Caco-2 (cell line): ENCODE measurements at places on chromosomes 6 and 20.

- DNase-seq, result no peak
Measured at GRCh38 chr6:84026721-84027164, 6.8 kb upstream of the MRAP2 start.

DNA sequence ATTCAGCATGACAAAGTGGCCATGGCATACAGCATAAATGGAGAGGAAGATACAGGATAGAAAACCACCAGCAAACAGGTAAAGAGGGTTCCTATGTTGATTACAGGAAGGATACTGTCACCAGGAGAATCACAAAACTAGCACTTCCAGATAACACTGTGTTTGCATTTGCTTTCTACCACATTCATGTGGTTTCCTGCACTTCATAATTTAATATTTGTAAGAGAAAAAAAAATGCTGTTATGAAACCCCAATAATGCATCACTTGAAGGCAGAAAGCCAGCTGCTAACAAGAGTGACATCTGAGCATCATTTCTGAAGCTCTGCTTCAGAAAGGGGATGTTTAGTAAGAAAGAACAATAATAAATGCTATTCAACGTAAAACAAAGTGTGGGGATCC, 106.6 kb downstream of the ATXN1 start:
- DNase-seq, result no peak

DNA sequence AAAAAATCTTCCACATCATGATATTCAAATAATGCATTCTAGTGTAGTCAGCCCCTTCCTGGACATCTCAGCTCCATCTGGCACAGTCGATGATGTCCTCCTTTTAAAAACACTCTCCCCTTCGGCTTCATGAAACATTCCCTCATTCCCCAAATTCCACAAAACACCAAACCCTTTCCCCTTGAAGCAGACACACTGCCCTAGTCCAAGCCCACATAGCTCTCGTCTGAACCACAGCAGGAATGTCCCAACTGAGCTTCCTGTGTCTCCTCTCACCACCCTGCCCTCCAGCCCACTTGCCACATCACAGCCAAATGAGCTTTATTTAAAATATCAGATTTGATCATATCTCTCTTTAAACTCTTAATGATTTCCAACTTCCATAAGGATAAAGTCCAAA, 106.4 kb upstream of the CARMIL1 start:
- DNase-seq, result no peak

DNA sequence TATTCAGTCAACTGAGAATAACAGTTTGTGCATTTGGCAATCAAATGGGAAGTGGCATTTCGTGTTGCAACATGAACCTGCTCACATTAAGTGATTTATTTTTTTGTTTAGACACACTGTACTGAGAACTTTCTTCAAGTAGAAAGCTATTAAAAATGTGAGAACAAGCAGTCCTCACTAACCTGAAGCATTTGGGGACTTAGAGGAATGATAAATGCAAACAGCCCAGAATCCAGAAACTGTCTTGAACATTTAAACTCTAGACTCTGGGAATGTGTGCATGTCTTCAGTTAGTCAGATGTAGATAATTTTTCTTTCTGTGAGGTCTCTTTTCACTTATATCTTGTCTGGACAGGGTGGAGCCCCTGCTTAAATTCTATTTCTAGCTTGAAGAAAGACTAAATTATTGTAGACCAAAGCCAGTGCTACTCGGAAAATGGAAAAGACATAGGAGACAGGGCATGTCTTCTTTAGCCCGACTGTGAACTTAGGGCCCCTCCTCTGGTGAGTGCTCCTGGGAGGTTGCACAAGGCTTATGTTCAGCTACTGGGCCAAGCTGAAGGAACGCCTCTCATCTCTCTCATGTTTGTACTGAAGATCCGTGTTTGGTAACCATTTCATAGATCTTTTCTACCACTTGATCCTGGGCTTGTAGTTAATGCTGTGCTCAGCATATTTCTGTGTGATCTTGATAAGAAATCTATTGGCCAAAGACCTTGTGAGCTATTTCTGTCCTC, 70.1 kb downstream of the SLX4IP start:
- no peak for DNase-seq

DNA sequence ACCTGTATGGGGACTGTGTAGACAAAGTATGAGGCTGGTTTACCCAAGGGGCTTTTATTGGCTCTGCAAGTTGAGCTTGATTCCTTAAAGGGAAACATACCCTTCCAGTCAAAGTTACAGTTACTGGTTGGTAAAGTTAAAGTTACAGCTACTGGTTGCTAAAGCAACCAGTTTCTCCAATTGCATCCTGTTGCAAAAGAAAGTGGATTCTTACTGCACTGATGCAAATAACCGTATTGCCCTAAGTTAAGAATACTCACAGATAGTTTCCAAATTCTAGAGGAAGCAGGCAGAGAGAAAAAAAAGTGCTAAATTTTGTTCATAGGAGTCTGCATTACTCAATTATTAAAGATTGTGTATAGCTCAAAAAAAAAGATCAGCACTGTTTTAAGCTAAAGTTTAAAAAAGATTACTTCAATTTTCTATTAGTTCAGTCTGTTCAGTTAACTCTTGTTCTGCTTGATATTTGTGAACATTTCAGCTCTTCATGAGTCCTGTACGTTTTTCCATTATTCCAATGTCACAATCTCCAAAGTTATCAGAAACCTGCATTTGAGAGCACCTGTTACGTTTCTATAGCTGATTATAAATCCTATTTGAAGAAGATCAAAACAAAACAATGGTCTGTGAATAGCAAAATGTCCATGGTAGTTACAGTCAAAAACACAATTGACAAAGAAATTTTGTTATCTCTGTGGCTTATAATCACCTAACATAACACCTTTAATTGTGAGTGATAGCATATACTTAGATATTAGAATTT, 8.6 kb upstream of the IL22RA2 start:
- DNase-seq, result no peak

DNA sequence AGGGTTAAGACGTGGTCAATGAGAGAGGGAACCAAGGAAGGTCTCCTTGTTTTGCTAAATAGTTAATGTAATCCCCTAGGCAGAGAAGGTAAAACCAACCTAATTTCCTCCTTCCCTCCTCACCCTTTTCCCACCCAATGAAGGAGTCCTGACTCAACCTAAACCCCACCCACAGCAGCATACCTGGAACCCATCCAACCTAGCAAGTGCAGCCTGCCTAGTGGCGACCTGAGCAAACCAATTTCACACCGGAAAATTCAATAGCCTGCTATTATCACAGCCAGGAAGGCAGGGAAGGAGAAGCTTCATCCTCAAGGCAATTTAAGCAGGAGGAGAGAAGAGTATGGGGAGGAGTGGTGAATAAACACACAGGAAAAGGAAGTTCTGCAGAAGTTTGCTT, 46.9 kb downstream of the OSTM1 start:
- DNase-seq, result no peak

DNA sequence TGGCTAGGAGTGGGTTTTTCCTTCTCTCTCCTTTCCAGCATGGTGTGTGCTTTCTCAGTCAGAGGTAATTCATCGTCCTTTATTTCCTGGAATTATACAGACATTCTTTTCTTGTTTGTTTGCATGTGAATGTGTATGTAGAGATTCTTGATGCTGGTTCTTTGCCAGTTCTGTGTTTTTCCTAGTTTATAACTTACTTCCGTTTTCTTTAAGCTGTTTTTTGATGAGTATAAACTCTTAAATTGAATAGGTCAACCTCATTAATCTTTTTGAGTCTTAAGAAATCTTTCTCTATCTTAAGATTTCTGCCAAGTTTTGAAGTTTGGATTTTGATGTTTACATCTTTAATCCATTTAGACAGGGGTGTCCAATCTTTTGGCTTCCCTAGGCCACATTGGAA, 38.7 kb downstream of the IGF2R start:
- no peak for DNase-seq

DNA sequence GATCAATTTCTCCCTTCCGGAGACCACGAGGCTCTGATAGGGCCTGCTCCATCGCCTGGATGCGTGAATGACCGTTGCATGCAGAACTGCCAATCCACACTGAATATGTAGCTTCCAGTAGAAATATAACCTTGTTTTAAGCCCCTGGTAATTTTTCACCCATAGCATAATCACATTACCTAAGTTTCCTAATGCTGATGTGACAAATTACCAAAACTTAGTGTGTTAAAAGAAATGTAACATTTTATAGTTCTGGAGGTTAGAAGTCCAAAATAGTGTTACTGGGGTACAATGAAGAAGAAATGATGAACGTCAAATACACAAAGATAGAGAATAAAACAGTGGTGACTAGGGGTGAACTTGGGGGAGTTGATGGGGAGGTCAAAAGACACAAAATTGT, 22.0 kb upstream of the SIRPD start:
- no peak for DNase-seq

- no peak for DNase-seq
Measured at GRCh38 chr6:54020334-54020733, 90.9 kb upstream of the MLIP start.

DNA sequence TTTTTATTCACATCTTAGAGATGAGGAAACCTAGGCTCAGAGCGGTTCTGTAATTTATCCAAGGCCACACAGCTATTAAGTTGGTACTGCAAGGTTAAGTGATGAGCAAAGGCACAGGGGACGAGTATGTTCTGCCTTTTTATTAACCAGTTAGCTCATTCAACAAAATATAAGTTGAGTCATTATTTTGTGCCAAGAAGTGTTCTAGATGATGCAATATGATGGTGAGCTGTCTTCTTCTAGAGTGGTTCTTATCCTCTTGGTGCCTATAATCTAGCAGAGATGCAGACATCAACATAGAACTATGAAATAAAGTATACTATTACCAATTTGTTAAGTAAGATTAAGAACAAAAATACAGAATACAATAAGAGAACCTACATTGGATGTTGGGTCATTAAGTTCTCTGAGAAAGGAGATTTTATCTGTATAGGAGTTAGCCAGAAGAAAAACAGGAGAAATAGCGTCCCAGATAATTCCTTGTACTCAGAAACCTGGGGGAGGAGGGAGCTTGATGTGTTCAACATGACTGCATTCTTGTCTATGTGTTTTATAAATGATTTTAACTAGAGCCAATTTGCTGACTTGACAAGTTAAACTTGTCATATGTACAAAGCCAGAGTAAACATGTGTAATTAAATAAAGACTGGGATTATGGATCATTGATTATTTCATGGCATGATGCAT, 122.3 kb downstream of the TBXT start:
- no peak for DNase-seq

- peak; percentile 58 for DNase-seq
Measured at GRCh38 chr6:22250486-22250885, 46.4 kb downstream of the PRL start.

GRCh38 chr6:170529839-170530469, 23.2 kb downstream of the PSMB1 start:
- peak; percentile 69 for DNase-seq

GRCh38 chr6:16635810-16636602, 125.3 kb downstream of the ATXN1 start:
- no peak for DNase-seq

GRCh38 chr20:32359633-32360332, 1.7 kb downstream of the ASXL1 start:
- no peak for DNase-seq

DNA sequence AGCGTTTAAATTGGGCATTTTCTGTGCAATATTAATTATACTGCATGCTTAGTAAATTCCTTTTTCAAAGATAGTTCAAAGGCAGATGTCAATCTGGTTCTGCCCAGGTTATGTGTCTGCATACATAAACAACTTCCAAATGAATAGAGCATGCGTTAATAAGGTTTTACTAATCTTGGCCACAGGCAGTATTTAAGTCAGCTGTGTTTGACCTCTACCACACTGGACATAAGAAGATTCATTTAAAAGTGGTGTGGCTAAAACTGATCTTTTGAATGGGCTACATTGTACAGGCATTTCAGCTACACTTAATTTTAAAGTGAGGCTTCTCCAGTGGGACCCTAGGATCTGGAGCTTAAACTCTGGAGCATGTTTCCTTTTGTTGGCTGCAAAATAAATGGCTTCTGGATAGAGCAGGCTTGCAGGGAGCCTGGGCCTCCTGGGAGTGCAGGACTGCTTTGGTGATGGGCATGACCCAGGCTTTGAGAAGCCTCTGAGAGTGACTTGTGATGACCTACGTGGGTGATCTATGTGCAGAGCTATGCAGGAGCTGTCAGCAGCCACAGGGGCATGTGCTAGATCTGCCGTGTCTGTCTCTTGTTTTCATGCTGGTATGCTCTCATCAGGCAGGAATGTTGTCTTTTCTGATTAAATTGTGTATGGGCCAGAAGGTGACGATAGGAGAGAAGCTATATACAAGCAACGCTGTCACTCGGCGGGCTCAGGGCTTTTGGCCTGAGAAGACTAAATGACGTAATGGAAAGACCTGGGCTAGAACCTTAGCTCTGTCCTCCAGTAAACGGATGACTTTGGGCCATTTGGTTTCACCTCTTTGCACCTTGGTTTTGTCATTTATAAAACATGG, 331.2 kb downstream of the QKI start:
- peak; percentile 69 for DNase-seq

- DNase-seq, result no peak
Measured at GRCh38 chr20:15411781-15412180, 1074.4 kb upstream of the FLRT3 start.

GRCh38 chr20:1626528-1627199, 6.9 kb upstream of the SIRPB1 start:
- DNase-seq, result no peak

GRCh38 chr20:44601236-44601671, 18.9 kb downstream of the PKIG start:
- no peak for DNase-seq

- no peak for DNase-seq
Measured at GRCh38 chr20:63898882-63899558, 4.1 kb downstream of the DNAJC5 start.

DNA sequence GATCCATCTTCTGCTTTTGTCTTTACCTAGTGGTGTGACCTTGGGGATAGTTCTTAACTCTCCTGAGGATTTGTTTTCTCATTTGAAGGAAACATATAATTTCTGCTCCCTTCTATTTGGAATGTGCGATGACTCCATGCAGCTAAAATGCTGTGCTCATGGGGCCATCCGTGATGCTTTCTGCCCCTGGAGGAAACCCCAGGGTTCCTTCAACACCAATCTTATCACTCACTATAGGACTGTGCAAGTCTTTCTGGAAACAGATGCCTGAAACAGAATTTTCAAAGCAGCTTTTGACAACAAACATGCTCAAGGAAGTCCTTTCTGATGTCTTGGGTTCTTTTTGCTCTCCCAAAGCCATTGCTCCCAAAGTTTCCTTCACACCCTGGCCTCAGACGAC, 128.8 kb upstream of the GGTLC1 start:
- no peak for DNase-seq

DNA sequence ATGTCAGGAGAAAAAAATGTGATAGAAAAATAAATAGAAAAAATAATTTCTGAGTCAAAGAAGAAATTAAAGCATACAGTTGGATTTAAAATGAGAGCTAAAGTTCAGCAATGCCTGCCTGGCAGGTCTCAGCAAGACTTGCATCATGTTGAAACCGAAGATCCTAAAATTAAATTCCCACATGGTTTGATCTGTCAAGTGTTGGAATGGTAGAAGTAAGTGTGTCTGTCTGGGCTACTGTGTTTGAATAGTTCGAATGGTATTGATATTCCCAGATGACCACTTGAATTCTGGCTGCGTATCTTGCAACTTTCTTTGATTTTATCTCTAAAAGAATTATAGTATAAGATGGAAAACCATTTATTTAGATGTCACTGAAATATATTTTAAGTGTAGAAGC, 1349.6 kb downstream of the EPHA7 start:
- no peak for DNase-seq
